ENCODE measurements at places on chromosomes 16 and 17. TPM values are rescaled to one million over a fixed set of nuclear protein-coding genes. Genes with fewer than 3 reads are reported as not detected.
A peak's percentile ranks its signal among the peaks of the same experiment; 100 is the strongest.

The CAVIN1 gene
- total RNA-seq = 69.6 TPM

The TMC8 gene
- not detected for total RNA-seq

The HOXB3 gene
- 2.0 TPM for total RNA-seq

The ARSG gene
- 1.3 TPM for total RNA-seq

The PDILT gene
- not detected for total RNA-seq

The SLC6A4 gene
- total RNA-seq = not detected

The NDUFAF8 gene
- 47.4 TPM for total RNA-seq

DNA sequence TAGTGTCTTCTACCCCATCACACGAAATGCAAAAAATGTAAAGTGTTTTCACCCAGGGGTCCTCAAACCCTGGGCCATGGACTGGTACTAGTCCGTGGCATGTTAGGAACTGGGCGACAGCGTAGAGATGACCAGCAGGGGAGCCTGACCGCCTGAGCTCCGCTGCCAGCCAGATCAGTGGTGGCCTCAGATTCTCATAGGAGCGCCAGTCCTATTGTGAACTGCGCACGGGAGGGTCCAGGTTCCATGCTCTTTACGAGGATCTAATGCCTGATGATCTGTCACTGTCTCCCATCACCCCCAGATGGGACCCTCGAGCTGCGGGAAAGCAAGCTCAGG lies 4.5 kb downstream of the SCARF1 start:
- no peak for DNase-seq

- DNase-seq = no peak
Measured at GRCh38 chr16:87809150-87809902, 43.5 kb upstream of the KLHDC4 start.

- DNase-seq = no peak
Measured at GRCh38 chr17:42520540-42520951, 15.5 kb upstream of the NAGLU start.

DNA sequence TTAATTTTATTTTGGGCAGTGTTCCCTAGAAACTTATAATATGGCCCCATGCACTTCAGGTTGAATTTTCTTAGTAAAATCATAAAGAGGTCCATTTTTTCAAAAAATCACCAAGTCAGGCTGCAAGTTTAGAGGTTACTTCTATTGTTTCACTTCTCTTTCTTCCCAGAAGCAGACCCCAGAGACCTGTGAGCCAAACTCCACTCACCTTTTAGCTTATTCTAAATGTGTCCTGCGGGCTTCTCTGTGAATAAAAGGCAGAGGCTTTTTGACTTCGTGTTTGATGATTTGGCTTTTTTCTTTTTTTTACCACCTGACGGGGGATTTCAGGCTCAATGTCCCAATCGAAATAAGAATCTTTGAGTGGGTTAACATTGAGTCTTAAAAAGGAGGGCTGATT lies 7.4 kb downstream of the PRKCB start:
- no peak for DNase-seq

DNA sequence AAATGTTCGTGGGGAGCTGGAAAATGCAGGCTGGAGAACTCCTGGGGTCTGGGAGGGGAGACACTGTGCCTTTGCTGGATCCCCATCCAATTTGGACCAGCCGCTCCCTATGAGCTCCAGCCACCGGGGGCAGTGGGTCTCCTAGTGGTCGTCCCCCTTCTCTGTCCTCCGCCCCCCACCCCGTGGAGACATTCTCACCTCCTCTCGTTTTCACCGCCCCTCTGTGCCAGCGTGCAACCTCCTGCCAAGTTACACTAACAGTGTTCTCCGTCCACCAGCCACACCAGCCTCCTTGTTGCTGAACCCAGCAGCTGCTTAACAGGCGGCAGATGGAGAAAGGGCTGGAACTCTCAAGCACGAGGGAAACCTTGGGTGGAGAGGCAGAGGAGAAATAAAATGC lies 67.4 kb upstream of the SOX9 start:
- DNase-seq = no peak

DNA sequence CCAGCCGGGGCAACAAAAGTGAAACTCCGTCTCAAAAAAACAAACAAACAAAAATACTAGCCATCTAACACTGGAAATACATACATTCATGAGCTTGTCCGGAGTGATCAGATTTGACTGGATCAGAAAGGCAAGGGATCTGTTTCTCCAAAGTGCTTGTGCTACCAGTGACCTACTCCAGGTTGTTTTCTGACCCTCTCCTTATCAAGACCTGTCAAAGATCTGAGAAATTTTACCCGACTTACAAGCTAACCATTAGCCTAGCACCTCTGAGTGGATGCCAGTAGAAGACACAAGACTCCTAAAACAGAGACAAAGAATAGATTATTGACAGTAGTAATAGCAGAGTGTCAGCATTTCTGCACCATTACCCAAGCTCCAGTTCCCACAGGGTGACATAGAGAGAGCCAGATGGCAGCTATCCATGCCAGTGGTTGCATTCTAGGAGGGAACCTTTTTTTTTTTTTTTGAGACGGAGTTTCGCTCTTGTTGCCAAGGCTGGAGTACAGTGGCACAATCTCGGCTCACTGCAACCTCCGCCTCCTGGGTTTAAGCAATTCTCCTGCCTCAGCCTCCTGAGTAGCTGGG lies 9.8 kb downstream of the ASPA start:
- no peak for DNase-seq

DNA sequence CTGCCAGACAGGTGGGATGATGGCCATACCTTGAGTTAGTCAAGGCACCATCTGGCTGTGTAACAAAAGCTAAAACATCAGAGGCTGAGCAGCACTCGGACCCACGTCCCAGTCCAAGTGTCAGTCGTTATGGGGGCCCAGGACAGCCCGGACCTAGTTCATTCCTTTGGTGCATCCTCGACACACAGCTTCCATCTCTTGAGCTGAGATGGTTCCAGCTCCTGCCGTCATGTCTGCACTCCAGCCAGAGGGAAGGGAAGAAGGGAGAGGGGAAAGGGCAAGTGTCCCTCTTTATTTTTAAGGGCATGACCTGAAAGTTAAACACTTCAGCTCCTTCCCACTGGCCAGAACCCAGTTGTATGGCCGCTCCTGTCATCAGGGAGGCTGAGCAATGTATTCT lies 218.0 kb downstream of the SEC14L1 start:
- no peak for DNase-seq

GRCh38 chr16:27424772-27425498 lies 23.0 kb downstream of the IL21R start:
- no peak for DNase-seq

GRCh38 chr17:38653230-38653629 lies 21.5 kb downstream of the EPOP start:
- no peak for DNase-seq

GRCh38 chr17:32266389-32267301 lies 1.0 kb downstream of the RHBDL3 start:
- no peak for DNase-seq

DNA sequence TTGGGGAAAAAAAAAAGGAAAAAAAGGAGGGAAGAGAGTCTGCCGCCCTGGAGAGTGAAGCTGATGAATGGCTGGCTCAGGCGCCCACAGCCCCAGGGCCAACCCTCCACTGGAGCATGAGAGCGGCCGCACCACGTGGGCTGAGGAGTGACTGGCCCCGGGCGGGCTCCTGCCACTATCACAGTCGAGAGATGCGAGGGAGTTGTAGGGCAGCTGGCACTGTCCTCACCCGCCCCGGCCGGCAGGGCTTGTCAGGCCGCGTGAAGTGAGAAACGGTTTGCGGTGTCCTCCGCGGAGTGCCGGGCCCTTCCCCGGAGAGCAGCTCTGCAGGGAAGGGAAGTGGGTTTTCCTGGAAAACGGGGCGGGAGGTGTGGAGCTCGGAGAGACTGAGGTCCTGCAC lies 45.9 kb downstream of the JPH3 start:
- no peak for DNase-seq

DNA sequence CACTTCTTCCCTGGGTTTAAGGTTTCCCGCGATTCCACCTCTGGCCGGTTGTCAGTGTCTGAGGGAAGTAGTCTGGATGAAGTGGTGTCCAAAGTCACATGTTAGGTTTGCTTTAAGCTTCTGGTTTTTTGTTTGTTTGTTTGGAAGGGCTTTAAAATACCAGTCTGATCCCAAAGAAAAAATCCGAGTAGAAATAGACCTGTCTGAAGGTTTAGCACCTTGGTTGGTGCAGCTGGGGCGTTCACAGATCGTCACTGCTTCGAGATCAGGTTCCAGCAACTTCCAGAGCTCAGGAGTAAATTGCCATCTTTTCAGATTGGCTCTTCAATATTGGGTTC lies 567 bp downstream of the TMEM97 start:
- no peak for DNase-seq

GRCh38 chr17:77490361-77491183 lies 349.8 kb downstream of the SEC14L1 start:
- DNase-seq = no peak

DNA sequence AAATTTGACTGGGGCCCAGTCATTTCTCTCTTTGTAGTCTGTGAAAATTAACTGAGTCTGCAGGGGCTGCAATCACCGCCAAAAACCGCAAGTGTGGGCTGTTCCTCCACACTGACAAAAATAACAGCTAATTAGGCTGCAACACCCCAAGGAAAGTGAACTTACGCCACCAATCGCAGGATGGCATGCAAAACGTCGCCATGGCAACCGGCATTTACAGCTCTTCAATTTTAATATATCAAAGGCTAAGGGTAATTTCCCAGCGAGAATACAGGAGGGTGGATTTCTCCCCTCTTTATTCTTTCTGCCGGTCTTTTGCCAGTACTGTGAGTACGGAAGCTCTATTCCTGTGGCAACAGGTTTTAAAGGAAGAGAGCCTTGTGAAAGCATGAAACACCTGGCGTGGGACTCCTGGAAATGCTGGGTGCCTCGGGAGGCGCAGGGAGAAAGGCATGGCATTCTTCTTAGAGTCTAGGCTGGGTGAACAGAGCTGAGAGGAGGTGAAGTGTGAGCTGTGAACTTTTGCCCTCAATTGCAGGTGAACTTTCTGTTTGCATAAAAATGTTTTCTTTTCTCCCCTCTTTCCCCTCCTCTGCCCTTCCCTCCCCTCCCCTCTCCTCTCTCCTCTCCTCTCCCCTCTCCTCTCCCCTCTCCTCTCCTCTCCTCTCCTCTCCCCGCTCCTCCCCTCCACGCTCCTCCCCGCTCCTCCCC lies 399.7 kb downstream of the XYLT1 start:
- DNase-seq = no peak

- no peak for DNase-seq
Measured at GRCh38 chr17:18117533-18117932, 9.0 kb downstream of the MYO15A start.

DNA sequence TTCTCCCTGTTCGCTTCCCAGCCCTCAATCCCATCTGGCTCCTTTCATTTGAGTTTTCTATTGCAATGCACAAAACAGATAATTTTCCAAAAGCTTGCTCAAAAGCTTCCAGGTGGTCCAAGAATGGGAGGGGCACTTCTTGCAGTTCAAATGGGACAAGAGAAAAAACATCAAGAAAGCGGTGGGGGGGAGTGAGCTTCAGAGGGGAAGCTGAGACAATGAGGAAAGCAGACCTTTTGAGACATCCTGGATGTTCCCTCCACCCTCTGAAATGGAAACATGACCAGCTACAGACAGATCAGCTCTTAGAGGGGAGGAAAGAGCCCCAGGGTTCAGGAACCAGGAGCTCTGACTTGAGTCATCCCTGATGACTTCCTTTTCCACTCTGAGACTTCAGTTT lies 368.2 kb downstream of the SLC39A11 start:
- DNase-seq = no peak

- DNase-seq = no peak
Measured at GRCh38 chr16:71681360-71681759, 43.1 kb downstream of the PHLPP2 start.

- peak; percentile 83 for DNase-seq
Measured at GRCh38 chr17:31499771-31500554, 108.5 kb downstream of the RAB11FIP4 start.

DNA sequence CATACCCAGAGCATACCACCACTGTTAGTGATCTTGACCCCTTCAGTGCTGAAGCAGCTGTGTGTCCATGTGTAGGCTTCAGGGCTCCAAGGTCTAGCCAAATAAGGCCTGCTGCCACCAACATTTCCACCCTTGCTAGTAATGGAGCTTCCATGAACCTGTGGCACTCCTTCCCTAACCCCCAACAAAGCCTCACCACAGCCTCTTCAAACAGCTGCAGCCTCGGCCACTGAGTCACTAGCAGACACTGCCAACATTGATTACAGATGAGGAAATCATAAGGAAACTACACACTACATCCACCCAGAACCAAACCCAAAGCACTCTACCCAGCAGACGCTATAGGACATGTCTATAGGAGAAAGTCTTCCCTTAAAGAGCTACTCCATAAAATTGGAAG lies 610.7 kb downstream of the KCNJ2 start:
- DNase-seq = no peak

- DNase-seq = no peak
Measured at GRCh38 chr16:50505115-50505514, 43.1 kb upstream of the NKD1 start.

DNA sequence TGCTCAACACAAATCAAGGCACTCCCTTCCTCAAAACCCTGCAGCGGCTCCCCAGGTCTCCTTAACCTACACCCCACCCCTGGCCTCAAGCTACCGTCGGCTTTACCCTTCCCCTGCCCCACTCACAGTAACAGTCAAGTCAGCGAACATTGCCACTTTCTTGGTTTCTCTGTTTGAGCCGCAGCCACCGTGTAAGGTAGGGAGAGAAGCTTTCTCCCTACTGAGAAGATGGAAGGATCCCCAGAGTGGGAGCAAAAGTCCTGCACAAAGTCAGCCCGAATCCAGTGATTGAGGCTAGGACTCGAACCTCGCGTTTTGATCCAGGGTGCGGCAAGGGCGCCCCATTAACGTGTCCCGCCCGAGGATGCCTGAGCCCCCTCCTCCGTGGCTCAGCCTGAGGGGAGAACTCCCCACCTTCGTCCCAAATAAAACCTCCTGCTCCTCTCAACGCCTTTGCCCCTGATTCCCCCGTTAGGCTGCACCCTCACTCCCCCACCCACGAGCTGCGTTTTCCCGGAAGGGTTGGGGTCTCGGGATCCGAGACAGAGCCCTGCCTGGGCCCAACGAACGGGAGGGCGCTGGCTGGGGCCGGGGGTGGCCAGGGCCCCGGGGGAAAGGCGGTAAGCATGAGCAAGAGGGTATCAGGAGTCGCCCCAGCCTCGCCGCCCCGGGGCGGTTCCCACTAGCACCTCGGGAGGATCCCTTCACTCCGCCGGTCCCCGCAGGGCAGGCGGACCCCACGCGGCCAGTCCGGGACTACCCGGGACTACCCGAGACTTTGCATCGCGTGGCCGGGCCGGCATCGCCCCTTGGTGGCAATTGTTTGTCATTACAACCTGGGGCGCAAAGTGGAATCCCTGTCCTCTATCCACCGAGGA lies 9.9 kb upstream of the NAGS start:
- peak; percentile 48 for DNase-seq

DNA sequence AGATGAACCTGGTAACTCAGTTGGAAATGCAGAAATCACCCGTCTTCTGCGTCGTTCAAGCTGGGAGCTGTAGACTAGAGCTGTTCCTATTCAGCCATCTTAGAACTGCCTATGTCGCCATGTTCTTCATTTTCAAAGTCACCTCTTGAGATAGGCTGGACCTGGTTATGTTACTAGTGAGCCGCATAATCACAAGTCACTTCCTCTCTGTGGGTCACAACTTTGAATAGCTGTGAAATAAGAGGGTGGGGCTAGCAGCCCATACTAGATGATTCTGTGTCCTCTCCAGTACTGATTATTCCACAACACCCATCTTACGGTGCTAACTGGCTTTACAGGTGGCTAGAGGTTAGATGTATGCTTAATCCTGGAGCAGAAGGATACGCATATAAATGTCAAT lies 74.2 kb downstream of the VPS53 start:
- DNase-seq = no peak

Data from H4 (cell line).